ENCODE measurements at places on chromosomes 11 and 22. TPM values are rescaled to one million over a fixed set of nuclear protein-coding genes. Genes with fewer than 3 reads are reported as not detected.

- DNase-seq = no peak
Measured at GRCh38 chr22:36589856-36590255, 60.9 kb upstream of the EIF3D start.

- no peak for DNase-seq
Measured at GRCh38 chr11:72534371-72535193, 100.3 kb upstream of the CLPB start.

Gene ROBO4
- total RNA-seq = 11.9 TPM

- DNase-seq = no peak
Measured at GRCh38 chr11:118636569-118637290, 29.3 kb downstream of the PHLDB1 start.

DNA sequence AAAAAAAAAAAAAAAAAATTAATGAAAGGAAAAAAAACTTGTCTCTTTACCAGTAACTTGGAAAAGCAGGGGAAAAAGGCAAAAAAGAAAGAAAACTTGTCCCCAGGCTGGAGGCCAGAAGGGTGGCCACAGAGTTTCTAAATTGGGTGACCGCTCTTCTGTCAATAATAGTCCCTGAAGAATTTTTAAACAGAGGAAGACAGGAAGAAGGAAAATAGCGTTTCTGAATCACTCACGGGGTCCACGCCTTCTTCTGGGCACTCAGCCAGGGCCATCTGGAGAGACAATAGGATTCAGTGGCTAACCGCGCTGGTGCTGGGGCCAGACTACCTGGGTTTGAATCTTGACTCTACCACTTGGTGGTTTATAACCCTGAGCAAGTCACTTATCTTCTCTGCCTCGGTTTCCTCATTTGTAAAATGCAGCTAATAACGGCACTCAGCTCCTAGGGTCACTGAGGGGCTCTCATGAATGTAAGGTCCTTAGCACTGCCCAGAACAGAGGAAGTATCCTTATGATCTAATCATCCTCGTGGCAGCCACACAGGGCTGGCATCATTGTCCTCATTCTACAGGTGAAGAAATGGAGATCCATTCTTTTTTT, 7.0 kb downstream of the C11orf86 start:
- peak; percentile 83 for DNase-seq

GRCh38 chr11:34625576-34625975, 4.7 kb downstream of the EHF start:
- DNase-seq = no peak

DNA sequence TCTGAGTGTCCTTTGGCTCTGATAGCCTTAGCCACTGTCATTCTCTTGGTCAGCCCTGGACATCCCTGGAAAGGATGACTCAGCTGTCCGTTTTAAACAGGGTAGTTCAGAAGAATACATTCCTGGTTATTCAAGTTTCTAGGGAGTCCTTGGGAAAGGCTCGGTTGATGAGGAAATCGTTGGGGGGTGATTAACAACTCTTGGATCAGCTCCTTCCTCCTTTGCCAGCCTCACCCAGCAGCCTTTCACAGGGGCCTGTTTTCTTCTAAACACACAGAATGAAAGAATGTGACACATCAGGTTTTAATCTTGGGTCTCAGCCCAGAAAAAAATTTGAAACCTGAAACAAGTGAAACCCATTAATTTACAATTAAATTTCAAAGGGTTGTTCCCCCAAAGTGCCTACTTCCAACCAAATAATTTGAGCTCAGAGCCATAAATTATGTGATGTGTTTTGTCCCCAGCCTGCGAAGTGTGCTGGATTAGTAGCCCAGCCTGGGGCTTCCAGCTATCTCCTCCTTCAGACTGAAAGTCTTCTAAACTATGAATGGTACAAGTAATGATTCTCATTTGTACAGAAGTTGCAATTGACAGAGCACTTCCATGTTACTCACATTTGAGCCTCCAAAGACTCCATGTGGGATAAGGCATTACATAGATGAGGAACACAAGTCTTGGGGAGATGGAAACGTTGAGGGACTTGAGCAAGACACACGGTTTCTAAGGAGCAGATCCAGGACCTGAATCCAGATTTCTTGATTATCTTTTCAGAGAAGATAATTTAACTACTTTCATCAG, 19.3 kb upstream of the MRGPRX2 start:
- DNase-seq = no peak

- no peak for DNase-seq
Measured at GRCh38 chr11:62452261-62452660, 33.4 kb downstream of the SCGB1A1 start.

DNA sequence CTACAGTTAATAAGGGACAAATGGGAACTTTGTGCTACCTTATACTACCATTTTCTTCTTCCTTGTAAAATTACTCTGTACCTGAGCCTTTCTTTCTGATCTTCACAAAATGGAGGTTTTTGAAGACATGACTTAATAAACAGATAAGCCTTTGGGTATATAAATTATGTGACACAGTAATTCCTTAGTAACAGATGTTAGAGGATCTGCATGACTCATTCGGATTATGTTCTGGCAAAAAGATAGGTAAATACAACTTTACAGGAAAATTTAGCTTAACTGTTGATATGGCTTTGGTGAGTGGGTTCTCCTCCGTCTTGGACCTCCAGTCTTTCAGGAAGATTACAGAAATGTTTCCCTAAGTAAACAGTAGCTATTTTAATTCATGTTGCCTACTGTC, 61.8 kb downstream of the BID start:
- no peak for DNase-seq

Gene NRIP3
- total RNA-seq = 0.96 TPM

- DNase-seq = no peak
Measured at GRCh38 chr11:105705786-105706530, 96.1 kb downstream of the GRIA4 start.

DNA sequence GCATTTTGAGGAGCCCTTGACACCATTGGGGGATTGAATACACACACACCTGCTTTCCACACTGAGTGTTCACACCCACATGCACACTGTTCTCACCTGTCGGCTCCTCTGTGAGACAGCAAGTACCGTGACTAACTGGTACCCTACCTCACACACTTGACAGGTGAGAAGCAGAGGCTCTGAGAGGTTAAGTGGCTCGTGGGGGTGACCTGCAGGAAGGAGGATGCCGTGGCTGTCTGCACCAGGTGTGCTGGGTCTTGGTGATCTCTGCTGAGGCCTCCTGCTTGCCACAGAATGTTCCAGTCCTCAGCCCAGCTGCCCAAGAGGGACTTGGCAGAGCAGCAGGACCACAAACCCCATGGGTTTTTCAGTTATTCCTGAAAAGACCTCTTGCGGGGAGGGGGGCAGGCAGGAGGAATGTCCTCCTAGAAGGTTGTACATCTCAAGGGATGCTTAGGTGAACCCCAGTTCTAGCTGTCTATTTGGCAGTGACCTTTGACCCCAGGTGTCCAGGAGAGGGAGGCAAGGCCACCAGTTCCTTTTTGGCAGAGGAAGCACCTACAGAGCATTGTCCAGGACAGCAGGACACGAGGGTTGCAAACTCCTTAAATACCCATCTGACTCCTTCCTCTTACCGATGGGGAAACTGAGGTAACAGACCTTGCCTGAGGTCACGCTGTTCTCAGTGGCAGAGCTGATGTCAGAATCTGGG, 66.0 kb downstream of the SHISAL1 start:
- no peak for DNase-seq

GRCh38 chr22:23737696-23738095, 13.2 kb downstream of the ZNF70 start:
- no peak for DNase-seq

- DNase-seq = no peak
Measured at GRCh38 chr11:73403541-73403940, 27.3 kb downstream of the RELT start.
